NCI-H1930 (cell line): ENCODE measurements at places on chromosomes 2 and 18.

DNA sequence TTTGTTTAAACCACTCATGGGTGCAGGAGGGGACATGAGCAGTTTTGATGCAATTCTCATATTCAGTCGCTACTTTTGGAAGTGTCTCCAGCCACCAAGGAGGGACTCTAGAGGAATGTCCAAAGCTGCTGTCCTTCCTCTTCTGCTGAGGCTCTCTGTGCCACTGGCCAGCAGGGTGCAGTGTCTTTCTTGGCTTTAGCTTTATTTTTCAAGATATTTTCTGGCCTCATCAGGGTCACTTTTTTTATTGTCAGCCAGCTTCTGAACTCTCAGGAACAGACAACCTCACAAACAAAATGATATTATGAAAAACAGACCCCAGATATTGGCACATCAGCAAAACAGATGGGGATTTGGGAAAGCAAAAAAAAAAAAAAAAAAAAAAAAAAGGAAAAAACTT is 289.3 kb upstream of the ZSWIM2 start:
- DNase-seq, result no peak

DNA sequence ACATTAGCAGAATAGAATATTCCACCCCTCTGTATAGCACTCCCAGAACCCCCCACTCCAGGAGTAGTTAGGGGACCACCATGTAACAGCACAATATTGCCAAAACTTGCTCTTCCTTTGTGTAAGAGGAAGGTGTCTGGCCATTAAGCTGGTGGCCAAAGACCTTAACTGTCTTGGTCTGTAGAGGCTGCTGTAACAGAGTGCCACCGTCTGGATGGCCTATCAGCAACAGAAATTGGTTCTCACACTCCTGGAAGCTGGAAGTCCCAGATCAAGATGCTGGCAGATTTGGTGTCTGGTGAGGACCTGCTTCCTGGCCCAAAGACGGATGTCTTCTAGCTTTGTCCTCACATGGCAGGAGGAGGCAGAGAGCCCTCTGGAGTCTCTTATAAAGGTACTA is 61.6 kb upstream of the TGFA start:
- no peak for DNase-seq

DNA sequence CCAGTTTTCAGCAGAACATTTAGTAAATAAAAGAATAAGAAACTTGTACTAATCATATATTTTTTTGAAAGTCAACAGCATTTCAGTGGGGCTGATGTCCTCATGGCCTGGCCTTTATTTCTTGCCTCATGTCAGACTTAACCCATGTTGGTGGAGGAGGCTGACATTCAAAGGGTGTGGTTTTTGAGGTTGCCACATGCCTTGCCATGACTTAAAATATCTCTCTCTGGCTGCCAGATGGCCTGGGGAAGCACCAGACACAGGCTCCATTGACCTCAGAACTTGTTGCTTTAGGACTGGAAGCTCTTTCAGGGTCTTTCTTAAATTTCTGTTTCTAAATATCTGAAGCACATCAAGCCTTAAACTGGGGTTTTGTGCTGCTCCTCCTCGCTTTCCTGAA is 32.5 kb upstream of the CD28 start:
- DNase-seq, result no peak

DNA sequence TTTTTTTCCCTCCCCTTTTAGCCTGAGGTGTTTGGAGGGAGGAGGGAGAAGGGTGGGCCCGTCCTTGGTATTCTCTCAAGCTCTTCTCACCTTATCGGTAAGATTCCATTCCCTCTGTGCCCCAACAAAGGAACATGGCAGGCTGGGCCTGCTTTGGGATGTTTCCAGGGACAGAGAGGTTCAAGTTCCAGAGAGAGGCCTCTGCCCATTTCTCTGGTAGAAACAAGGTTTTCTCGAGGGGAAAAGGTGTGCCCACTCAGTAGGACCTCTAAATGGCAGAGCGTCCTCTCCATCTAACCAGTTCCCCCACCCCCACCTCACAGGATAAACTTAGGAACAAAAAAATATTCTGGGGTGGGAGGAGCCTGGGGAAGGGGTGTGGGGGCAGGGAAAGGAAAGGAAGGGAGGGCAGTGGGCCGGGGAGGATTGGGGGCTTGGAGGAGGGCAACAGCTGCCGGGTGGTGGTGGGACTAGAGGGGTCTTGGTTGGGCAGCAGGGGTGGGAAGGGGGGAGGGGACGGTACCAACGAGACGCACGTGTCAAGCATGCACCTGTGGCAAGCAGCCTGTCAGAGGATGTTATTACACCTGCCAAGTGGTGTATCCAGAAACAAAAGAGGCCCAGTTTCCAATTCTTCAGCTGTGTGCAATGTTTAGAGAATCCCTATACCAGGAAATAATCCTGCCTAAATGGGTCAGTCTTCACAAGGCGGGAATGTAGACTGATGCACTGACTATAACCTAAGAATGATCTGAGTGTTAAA is 2.1 kb downstream of the PCBP1 start:
- peak; percentile 42 for DNase-seq

DNA sequence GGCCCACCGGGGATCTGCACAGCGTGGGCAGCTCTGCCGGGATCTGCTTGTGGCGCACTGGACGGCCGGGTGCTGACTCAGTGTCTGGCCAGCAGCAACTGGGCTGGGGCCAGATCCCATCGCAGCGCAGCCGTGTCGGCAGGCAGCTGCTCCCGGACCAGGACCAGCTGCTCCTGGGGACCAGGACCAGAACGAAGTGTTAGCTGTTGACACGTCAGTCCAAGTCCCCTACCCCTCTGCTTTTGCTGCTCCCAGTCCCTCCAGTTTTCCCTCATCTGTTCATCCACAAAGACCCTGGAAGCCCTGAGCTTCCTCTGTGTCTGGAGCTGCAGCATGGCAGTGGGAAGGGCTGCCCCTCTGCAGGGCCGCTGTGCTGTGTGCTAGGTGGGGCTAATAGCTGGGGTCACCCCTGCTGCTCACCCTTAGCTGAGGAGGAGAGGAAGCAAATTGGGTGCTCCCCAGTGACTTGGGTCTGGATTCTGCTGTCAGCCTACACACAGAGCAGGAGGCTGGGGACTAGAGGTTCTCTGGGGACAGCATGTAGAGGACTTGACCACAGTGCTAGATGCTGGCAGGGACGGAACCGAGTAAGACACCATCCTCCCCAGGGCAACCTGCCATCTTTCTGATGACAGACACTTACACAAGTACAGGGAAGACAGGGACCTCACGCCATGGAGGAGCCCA is 16.9 kb upstream of the KIF1A start:
- no peak for DNase-seq

- DNase-seq, result no peak
These were observed 250.3 kb upstream of the TCF4 start for GRCh38 chr18:55838319-55838718.

GRCh38 chr2:43185146-43185545 is 41.3 kb downstream of the ZFP36L2 start:
- DNase-seq, result no peak

DNA sequence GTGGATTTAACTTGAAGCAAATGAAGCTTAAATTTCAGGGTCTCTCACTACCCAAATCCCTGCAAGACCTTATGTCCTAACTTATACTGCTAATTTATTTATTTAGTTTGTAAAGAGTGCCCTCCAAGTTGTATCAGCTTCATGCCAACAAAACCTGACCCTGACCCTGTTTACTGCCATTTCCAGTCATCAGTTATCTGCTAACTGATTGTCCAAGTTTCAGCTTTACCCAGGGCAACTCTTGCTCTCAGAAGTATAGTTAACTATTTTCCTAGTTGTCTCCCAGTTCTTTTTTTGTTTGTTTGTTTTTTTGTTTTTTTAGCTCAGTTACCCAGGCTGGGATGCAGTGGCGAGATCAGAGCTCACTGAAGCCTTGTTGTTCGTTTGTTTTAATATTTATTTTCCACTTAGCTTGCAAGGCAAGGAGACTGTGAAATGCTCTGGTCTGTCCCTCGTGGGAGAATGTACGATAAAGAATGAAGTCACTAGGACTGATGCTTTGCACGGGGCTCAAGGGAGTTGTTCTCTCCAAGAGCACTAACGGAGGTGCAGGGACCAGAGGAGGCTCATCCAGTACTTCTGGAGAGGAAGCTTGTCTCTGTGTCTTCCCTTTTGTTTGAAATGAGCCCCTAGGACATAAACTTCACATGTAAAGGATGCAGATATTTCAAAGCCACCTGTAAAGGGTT is 35.3 kb downstream of the MYOM1 start:
- DNase-seq, result no peak

- no peak for DNase-seq
These were observed 96.7 kb upstream of the CDH20 start for GRCh38 chr18:61236356-61237057.

DNA sequence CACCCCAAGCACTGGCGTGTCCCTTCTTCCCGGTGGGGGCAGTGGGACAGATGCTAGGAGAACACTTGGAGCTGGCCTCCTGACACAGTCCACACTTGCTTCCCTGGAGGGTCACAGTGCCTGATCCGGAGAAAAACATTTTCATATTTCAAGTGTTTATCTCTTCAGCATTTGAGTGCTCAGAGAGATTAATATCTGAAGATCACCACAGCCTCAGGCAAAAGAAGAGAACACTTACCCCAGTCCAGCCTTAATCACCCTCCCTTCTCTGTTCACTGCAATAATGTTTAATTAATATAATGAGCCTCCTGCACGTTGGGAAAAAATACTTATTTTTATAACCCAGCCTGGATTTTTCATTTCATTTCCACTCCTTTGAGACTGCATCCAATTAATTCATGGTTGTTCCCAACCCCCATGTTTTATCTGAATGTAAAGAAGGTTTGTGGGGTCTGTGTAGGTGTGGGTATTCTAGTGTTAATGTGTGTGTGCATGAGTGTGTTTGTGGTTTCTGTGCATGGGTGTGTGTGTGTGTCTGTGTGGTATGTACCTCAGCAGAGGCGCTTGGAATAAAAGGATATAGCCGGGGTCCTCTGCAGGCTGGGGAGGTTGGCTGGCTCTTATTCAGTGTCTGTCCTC is 72.1 kb downstream of the NRP2 start:
- no peak for DNase-seq

DNA sequence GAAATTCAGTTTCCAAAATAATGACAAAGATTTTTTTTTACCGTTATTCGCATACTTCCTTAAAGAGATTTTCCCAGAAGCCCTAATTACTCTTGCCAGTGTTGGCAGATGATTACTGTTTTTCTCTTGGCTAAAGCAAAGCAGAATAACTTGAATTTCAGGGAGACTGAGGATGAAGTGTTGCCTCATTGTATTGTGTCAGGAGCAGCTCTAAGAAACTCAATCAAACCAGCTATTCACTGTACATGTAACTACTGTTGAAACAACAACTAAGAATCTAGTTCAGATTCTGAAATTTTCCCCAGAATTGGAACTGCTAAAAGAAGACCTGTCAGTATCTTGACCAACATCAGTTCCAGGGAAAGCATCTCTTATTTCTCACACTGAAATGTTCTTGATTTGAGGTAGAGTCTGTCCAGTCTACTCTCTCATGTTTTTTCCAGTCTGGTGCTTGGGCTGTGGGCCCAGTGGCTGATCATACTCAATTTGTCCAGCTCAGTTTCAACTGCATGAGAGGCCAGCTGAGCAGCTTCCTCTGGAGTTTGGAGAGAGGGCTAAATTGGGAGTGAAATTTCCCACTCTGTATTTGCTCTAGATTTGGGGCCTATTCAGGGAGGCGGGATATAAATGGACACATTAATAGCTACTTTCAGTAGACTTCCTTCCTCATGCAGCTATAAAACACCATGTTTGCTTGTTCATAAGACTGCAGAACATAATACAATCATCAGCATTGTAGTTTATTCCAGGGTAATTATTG is 78.5 kb downstream of the PPP1R1C start:
- DNase-seq, result no peak

GRCh38 chr2:181120625-181121024 is 140.2 kb downstream of the UBE2E3 start:
- no peak for DNase-seq

GRCh38 chr2:129872446-129872845 is 107.0 kb upstream of the RAB6C start:
- no peak for DNase-seq

- DNase-seq, result no peak
These were observed 25.8 kb downstream of the CAB39 start for GRCh38 chr2:230738391-230738811.

- no peak for DNase-seq
These were observed 11.0 kb upstream of the OSR1 start for GRCh38 chr2:19369341-19369955.

DNA sequence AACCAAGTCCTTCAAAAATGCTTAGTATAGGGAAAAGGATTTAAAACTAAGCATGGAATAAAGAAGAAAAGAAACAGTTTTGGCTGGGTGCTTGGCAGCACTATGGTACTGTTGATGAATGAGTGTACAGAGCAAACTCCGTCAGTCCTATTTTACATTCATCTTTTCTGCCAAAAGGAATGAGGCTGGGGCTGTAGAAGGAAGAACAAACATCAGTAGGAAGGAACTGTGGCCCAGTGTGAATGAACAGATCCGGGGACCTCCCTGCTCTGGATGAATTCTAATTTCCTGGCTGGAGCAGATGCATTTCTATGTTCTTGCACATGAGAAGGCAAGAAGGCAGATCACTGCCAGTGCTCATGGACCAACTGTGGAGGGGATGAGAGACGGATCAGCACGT is 474.0 kb upstream of the MEIS1 start:
- no peak for DNase-seq

DNA sequence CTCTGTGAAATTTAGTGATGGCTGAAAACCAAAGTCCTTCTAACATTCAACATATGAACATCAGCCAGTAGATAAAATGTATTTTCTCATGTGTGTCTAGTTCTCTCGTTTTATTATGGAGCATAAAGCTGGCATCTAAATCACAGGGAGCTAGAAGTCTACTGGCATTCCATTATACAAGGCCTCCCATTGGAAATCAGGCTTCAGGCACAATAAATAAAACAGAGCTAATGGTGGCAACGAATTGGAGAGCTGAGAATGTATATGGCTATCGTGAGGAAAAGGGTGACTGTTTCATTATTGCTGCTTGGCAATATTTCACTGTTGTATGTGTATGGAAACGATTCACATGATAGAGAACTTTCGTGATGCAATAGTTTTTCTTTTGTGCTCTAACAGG is 62.4 kb downstream of the SLC5A7 start:
- no peak for DNase-seq

- peak; percentile 7 for DNase-seq
These were observed 261.0 kb upstream of the SIX3 start for GRCh38 chr2:44680424-44680971.

- no peak for DNase-seq
These were observed 75.3 kb downstream of the REV1 start for GRCh38 chr2:99414566-99414965.

DNA sequence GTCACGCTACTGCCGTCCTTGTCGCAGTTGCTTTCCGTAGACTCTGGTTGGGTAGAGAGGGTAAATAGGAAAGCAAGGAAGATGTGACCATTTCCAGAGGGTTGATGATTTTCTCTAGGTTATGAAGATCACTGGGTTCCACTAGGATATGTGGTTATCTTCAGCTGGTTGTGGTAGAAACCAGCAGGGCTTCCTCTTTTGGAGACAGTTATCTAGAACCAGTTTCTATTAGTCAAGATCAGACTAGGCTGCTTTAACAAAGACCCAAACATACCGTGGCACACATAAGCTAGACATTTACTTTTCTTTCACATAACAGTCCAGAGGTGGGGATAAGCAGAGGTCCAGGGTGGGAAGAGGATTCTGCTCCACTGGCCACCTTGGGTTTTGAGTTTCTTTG is 59.6 kb downstream of the FASTKD2 start:
- no peak for DNase-seq

GRCh38 chr18:80115035-80115434 is 6.0 kb downstream of the ADNP2 start:
- DNase-seq, result no peak

- DNase-seq, result no peak
These were observed 40.5 kb upstream of the NABP1 start for GRCh38 chr2:191637182-191638078.

GRCh38 chr18:73777356-73778031 is 370.1 kb downstream of the FBXO15 start:
- no peak for DNase-seq

- DNase-seq, result no peak
These were observed 550.6 kb downstream of the DSC3 start for GRCh38 chr18:30491815-30492551.
